B cell (primary cell): ENCODE measurements at places on chromosomes 16 and 17. TPM values are rescaled to one million over a fixed set of nuclear protein-coding genes. Genes with fewer than 3 reads are reported as not detected.

Gene DPEP1
- total RNA-seq, result not detected in 2 replicates

Gene GDPD1
- total RNA-seq, result 2.7 and 2.8 TPM in 2 replicates

Gene DCAKD
- 20.6 and 22.9 TPM in 2 replicates for total RNA-seq

Gene EIF1
- 753 and 773 TPM in 2 replicates for total RNA-seq

Gene CDH16
- not detected in 2 replicates for total RNA-seq

- DNase-seq, result no peak
Observed at GRCh38 chr17:1625053-1625452, 3.6 kb downstream of the SLC43A2 start.

DNA sequence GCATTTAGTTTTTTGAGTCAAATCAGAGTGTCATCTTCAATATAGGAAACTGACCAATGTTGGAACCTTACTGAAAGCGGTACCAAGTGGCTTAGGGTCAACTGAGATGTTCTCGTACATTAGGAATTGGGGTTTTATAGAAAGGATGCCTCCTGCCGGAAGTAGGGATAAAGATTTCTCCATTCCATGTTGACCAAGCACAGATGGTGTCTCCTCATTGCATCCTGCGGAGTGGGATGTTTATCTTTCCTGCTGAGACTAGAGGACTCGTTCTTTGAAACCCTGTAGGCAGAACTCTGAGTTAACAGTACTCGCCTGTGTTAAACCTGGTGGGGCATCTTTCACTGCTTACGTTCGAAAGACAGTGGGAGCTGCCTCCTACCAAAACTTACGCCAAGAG lies 1.4 kb downstream of the SHISA6 start:
- no peak for DNase-seq

- no peak for DNase-seq
Observed at GRCh38 chr17:82242977-82243647, 14.3 kb downstream of the SLC16A3 start.

GRCh38 chr17:80948976-80949450 lies 42.6 kb upstream of the CHMP6 start:
- no peak for DNase-seq

- no peak for DNase-seq
Observed at GRCh38 chr17:20924306-20924705, 118.5 kb downstream of the USP22 start.

GRCh38 chr16:11833951-11834695 lies 17.2 kb downstream of the RSL1D1 start:
- DNase-seq, result no peak

- DNase-seq, result no peak
Observed at GRCh38 chr16:50006964-50007363, 18.1 kb upstream of the CNEP1R1 start.

DNA sequence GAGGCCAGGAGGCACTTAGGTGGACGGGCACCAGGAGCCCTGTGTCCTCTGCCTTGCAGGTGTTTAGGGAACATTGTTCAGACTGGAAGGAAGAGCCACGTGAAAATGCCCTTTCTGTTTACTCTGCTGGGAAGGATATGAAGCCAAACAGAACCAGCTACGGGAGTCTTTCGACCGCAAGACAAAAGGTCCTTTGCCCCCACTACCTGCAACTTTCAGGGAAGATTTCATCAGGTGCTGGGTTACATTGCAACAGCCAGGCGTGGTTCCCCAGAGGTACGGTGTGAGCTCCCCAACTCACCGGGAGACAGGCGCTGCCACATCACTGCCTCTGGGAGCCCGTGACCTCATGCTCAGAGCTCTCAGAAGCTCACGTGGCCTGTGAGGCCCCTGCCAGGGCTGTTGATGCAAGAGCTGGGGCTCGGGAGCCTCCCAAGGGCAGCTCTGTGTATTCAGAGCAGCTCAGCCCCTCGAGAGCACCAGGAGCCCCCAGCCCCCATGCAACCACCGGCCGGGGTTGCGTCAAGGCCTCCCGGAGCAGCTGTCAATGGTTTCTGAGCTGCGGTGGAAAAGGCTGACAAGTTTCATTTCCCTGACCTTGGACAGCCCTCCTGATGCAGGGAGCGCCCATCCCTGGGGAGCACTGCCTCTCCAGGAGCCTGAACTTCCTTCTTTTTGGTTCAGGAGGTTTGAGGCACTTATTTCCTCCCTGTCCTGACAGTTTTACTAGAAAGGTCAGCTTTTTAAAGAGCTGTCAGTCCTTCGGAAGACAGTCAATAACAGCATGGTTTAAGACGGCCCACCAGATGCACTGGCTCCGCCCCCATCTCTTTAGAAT lies 42.1 kb downstream of the TBC1D16 start:
- peak; percentile 58 for DNase-seq

GRCh38 chr17:81040791-81041337 lies 5.9 kb downstream of the BAIAP2 start:
- DNase-seq, result no peak

DNA sequence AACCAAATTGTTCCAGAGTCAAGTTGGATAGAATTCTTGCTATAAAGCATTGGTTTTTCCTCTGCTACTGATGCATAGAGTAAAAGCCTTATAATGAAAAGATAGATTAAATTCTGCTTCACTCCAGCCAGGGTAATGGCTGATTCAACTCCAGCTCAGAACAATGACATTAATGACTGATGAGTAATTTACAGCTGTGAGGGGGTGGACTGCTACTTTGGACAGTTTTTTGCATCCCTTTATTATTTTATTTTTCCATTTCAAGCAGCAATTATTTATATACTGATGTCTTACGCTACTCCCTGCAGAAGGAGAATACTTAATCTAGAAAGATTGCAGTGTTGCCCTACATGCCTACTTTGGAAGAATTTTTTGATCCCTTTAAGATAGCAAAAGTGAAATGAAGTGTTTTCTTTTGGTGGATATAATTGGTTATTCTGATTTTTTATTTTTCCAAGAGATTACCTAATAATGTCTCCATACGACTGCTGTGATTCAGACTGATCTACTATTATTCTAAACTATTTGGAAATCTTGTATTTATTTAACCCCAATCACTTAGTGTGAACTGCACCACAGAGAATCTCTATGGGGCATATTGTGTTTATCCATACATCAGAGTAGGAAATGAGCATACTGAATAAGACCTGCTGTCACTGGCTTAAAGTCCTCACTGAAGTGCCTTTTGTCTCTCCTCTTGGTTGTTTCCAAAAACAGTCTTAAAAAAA lies 149.5 kb downstream of the TRIM37 start:
- DNase-seq, result no peak

DNA sequence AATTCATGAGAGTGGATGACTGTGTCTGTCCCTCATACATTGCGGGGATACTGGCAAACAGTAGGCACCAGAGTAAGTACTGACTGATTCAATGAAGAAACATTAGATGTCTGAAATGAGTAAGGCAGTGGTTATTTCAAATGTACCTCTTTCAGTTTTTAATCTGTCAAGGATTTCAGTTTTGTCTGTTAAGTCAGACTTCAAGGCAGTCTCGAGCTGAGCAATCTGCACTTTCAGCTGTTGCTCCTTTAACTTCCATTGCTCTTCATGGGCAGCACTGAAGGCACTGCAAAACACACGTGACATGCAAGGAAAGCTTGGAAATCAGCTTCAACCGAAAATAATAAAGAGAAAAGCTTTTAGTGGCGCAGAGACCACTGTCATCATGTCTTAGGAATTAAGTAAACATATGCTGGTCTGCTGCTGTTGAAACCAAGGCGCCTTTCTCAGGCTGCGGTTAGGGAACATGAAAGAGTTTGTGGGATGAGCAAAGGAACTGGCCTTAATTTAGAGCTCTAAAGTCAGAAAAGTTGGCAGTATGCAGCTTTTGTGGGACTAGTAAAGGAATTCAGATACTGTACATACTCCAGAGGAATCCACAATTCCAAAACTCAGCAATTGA lies 38.8 kb downstream of the RPGRIP1L start:
- no peak for DNase-seq

GRCh38 chr16:66576296-66576695 lies 3.0 kb upstream of the CMTM2 start:
- DNase-seq, result no peak

- DNase-seq, result no peak
Observed at GRCh38 chr16:57354311-57354710, 4.3 kb upstream of the CCL22 start.

- no peak for DNase-seq
Observed at GRCh38 chr17:12898110-12898509, 108.8 kb downstream of the ARHGAP44 start.

- DNase-seq, result peak; percentile 90
Observed at GRCh38 chr16:69563605-69564580, 1.9 kb upstream of the NFAT5 start.

GRCh38 chr16:24318680-24319079 lies 62.5 kb downstream of the CACNG3 start:
- DNase-seq, result no peak

DNA sequence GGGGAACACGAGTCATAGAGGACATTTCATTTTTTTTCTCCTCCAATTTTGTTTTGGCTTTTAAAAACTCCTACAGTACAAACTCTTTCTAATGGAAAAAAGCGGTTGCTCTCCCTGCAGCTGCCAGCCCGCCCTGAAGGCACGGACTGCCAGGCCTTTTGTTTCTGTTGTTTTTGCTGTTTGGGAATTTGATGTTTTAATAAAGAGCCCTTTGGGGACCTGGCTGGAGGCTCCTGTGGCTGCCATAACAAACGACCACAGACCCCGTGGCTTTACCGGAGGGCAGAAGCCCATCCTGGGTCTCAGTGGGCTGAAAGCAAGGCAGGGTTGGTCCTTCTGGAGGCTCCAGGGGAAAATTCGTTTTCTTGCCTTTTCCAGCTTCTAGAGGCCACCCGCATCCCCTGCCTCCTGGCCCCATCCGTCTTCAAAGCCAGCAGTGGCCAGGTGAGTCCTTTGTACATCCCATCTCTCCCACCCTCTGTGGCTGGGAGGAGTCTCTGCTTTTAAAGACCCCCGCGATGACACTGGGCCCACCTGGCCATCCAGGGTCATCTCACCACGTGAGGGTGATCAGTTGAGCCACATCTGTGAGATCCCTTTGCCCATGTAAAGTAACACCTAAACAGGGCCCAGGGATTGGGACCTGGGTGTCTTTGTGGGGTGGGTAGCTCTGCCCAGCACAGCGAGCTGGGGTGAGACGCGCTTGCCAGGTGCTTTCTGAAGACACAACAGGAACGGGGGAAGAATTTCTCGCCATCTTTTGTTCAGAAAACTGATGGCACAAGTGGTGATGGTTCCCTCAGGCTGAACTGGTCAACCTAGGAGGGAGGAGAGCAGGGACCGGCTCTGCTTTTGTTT lies 113.9 kb downstream of the BANP start:
- no peak for DNase-seq

- DNase-seq, result no peak
Observed at GRCh38 chr16:23651943-23652468, 10.7 kb downstream of the DCTN5 start.

DNA sequence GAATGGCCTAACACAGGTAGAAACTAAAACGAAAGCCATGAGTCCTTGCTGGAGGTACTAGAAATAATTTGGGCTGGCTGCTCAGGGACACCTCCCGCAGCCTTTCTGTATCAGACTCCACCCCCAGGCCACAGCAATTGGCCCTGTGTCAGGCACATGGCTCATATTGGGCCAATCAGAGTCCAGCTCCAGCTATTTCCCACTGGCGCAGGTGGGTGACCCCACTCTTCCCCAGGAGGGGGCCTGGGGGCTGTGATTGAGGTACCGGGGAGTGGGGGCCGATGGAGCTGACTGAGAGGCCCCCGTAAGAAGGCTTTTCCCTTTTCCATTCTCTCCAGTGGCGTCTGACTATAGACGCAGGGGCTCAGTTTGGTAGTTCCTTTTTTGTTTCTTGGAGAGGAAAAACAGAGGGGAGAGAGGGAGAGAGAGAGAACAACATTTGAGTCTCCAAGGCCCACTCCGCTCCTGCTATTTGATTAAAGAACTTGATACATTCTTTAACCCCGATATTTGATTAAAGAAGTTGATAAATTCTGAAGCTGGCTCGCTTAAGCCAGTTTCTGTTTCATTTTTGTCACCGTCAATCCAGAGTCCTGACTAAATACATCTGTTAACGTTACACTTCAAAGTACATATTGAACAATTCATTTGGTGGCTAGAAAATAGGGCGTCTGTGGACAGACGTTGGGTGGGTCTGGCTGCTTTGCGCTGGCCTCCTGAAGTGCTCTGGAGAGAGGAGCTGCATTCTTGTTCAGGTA lies 26.3 kb downstream of the FOXL1 start:
- DNase-seq, result peak; percentile 66

- DNase-seq, result no peak
Observed at GRCh38 chr17:75899767-75900468, 3.2 kb upstream of the TRIM65 start.

DNA sequence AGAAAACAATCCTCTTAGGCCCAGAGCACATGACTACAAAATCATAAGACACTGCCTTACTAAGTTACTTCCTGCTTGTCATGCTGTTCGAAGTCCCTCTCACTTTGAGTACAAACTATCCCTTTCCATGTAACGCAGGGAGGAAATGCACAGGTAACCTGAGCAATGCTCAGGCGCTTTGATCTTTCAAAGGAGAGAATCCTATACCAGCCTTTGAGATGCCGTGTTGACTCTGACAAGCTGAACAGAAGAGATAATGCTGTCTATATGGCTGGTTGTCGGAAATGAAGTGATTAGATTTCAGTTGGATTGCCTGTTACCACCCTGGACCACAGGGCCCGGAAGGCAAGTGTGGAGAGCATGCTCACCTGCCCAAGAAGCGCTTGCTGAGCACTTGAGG lies 75.9 kb downstream of the CDH11 start:
- no peak for DNase-seq

DNA sequence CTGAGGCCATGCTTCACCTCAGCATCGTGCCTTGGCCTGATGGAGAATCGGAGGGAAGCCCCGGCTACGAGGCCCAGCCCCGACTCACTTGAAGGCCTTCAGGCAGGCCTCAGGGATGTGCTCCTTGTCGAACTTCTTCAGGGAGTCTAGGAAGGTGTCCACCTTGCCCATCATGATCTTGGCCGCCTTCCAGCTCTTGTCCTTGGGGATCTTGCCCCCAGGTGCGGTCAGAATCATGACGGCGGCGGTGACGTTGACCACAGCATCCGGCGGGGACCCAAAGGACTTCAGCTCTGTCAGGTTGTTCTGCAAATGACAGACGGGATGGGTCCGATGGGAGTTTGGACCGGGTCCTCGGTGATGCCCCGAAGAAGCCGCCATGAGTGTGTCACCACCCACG lies 81.2 kb downstream of the PGS1 start:
- DNase-seq, result no peak

GRCh38 chr16:58515125-58515870 lies at the start of gene SETD6:
Gene SETD6 (plus strand): TSS chr16:58515517. CDS start chr16:58515538, 21 bp downstream.
- DNase-seq, result peak; percentile 81

- no peak for DNase-seq
Observed at GRCh38 chr17:81685108-81685507, 1.3 kb downstream of the HGS start.

DNA sequence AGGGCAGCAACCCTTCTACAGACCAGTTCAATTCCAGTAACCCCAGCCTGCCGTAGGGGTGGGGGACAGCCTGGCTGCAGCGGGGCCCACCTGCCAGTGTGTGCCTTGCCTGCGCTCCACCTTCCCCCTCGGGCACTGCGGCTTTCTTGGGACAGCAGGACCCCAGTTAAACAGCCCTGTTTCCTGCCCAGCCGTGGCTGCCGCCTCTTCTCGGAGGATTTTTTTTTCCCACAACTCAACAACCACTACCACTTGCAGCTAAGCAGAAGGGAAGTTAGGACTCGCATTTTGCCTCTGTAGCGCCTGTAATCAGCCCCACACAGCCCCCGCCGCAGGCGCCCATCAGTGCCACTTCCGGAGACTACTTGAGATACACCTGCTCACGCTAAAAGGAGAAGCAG lies 76.1 kb downstream of the RAI1 start:
- DNase-seq, result peak; percentile 78
